ENCODE measurements at places on chromosomes 1 and 21.

DNA sequence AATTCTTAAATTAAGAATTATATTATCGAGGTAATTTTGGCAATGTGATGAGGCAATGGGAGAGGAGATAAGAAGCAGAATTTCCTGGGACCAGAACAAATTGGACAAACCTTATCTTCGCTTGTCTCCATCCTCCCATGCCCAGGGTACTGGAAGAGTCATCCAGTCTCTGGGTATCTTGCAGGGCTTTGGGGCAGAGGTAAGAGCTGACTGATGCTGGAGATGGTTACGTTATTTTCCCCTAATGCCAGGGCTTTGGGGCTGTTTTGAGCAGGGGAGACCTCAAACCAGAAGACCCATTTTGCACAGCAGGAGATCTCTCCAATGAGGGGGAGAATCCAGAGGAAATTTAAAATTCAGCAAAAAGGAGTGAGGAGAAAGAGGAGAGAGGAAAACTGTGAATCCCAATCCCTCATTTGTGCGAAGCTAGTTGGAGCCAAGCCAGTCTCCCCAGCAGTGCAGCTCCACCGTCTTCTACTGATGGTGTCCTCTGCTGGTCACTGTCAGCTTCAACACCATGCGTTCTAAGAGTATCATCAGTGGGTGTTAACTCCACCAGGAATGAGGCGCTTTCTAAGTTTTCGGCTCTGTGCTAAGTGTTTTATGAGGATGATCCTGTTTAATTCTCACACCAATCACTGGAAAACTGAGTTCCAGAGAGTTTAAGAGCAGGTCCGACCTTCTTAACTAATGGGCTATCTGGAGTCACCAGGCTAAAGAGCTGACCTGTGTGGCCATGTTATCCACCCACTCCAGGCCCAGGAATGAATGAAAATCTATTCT, 86.8 kb upstream of the CD34 start:
- DNase-seq = peak; percentile 18

GRCh38 chr21:43599728-43600127, 59.6 kb downstream of the HSF2BP start:
- DNase-seq = no peak

GRCh38 chr1:186925881-186926669, 97.3 kb downstream of the PLA2G4A start:
- no peak for DNase-seq

DNA sequence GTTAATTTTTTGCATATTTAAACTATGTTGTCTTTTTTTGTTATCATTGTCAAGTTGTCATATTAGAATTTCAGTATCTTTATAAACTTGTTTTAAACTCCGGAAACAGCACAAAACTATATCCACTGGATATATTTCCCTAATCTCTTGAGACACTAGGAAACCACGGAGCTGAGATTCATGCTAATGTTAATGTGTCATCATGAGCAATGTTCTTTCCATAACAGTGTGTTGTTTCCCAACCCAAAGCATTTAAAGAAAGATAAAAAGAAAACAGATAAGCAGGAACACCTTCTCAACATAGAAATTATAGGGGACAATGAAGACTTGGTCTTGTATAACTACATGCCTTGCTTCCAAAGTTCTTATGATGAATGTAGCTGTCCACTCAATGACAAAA, 626.2 kb upstream of the TMPRSS15 start:
- DNase-seq = no peak

GRCh38 chr1:56345831-56346230, 233.5 kb downstream of the PLPP3 start:
- no peak for DNase-seq

GRCh38 chr21:31684918-31685317, 25.4 kb downstream of the SOD1 start:
- DNase-seq = no peak

- no peak for DNase-seq
These were observed 199.4 kb upstream of the CACYBP start for GRCh38 chr1:174800216-174800851.

GRCh38 chr21:44376606-44377005, 23.2 kb downstream of the TRPM2 start:
- no peak for DNase-seq

DNA sequence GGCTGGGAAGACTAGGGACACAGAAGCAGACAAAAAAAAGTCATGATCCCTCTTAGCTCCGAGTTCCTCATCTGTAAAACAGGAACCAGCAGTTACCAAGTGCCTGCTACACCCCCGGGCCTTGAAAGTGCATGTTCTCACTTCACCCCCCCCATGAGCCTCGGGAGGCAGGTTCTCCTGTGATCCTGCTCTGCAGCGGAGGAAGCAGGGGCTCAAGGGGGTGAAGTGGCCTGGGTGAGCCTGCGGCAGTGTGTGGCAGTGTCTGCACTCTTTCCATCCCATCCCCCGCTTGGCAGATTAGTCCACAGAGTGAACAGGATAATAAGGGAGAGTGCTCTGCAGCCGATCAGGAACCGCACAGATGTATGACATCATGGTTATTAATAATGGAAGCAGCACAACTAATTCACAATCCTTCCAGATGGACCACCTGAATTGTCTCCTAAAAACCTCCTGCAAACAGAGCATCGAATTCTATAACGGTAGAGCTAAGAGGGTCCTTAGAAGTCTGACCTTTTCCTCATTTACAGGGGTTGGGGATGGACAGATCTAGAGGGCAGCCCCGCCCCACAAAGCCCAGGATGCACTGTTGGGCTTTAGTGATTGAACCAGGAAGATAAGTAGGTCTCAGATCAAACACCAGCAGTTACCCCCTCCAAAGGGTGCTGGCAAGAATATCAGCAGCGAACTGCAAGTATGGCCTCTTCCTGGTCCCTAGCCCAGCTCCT, 174.1 kb upstream of the EDN2 start:
- no peak for DNase-seq

DNA sequence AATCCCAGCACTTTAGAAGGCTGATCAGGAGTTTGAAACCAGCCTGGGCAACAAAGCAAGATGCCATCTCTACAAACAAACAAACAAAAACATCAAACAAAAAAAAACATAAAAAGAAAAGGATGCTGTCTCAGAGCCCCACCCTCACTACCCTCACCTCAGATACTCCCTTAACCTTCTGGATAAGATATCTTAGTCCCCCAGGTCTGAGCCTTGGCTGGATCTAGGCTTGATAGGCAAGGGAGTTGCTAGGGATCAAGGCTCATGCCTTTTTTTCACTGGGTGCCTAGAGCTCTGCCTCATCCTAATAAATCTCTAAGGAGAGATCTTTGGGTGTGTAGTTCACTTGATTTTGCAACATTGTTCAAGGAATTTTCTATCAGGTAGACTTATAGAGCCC, 7.4 kb downstream of the HDAC1 start:
- no peak for DNase-seq

DNA sequence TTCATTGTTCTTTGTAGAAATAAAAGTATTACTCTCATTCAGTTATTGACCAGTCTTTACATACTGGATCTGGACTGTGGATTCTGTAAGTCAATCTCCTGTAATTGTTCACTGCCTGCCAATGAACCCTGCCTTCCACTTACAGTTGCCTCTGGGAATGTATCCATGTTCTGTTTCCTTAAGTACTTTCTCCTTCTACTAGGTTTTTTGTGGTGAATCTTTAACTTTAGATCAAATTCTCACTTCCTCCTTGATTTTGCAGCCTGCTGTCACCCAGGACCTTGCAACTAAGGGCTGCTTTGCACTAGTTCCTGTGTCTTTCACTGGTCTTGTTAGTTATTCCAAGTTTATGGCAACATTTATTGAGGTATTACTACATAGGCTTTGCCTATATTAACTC, 28.2 kb upstream of the ANKRD13C start:
- no peak for DNase-seq

- DNase-seq = no peak
These were observed 22.8 kb upstream of the STRIP1 start for GRCh38 chr1:110011527-110012041.

- no peak for DNase-seq
These were observed 122.7 kb downstream of the CAPN8 start for GRCh38 chr1:223542831-223543230.

DNA sequence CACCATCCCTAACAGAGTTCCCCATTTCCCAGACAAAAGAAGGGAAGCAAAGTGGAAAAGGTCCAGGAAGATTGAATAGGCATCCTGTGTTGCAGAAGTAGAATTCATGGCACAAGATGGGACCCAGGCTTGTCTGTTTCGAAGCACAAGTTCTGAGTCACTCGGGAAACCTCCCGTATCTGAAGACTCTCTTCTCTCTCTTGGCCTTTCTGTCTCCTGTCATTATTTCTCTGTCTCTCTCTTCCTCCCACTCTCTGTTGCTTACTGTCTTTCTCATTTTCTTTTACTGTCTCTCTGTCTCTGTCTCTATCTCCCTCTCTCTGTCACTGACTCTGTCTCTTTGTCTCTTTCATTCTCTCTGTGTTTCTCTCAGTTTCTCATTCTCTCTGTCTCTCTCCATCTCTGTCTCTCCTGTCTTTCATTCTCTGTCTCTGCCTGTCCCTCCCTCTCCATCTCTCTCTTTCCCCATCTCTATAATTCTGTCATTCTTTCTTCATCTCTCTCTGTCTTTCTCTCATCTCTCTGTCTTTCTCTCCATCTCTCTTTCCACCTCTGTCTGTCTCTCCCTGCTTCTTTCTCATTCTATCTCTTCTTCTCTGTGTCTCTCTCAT, 23.7 kb downstream of the RNF187 start:
- DNase-seq = no peak

DNA sequence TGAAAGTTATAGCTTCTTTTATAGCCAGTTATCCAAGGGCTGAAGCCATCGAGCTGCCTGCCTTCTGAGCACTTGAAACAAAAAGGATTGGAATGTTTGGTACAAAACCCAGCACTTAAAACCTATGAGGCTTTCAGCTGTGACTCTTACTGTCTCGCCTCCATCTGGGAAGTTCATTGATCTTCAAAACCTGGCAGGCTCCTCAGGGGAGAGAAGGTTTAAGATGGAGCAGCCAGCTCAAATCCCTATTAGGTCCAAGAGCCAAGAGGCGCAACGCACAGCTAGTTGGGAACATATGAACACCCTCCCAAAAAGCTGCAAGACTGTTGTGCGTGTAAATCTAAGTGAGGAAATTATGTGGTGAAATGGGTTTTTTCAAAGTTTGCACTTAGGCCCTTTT, 33.4 kb downstream of the BACE2 start:
- no peak for DNase-seq

GRCh38 chr1:203425663-203425975, 50.0 kb upstream of the PRELP start:
- DNase-seq = no peak

GRCh38 chr1:168343566-168343965, 62.9 kb downstream of the TBX19 start:
- DNase-seq = no peak

DNA sequence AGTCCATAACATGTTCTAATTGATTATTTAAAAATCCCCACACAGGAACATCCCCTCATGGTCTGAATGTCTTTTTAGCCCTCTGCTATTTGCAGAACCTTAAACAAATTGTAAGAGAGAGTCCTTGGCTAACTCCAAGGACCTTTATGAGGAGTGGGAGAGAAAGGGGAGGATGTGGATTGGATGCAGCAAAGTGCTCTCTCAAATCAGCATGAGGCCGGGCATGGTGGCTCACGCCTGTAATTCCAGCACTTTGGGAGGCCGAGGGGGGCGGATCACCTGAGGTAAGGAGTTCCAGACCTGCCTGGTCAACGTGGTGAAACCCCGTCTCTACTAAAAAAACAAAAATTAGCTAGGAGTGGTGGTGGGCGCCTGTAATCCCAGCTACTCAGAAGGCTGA, 154.8 kb downstream of the TGFB2 start:
- no peak for DNase-seq

- DNase-seq = no peak
These were observed 33.5 kb upstream of the RGS4 start for GRCh38 chr1:163035446-163036249.
